ENCODE measurements at places on chromosomes 12 and 14. TPM values are rescaled to one million over a fixed set of nuclear protein-coding genes. Genes with fewer than 3 reads are reported as not detected.

The EID3 gene
- 3.4 TPM for total RNA-seq

The P2RX2 gene
- total RNA-seq, result not detected

The PRH2 gene
- total RNA-seq, result not detected

The PLEKHD1 gene
- total RNA-seq, result not detected

The KERA gene
- total RNA-seq, result not detected

The OVCH1 gene
- not detected for total RNA-seq

The FITM1 gene
- total RNA-seq, result 0.19 TPM

The ZDHHC22 gene
- total RNA-seq, result not detected

The OR6C75 gene
- not detected for total RNA-seq

The LUM gene
- total RNA-seq, result not detected

The UNC79 gene
- 0.02 TPM for total RNA-seq

The SLC5A8 gene
- not detected for total RNA-seq

The TMEM119 gene
- total RNA-seq, result not detected

The LMNTD1 gene
- total RNA-seq, result not detected

The TGFB3 gene
- total RNA-seq, result 3.6 TPM

The NFE2 gene
- not detected for total RNA-seq

The OR4K13 gene
- not detected for total RNA-seq

The OTX2 gene
- total RNA-seq, result not detected

The CRY1 gene
- 15.2 TPM for total RNA-seq

The EFS gene
- not detected for total RNA-seq

The PGF gene
- total RNA-seq, result 0.10 TPM

The BAZ1A gene
- 57.0 TPM for total RNA-seq

The GPD1 gene
- 0.47 TPM for total RNA-seq

The GAS2L3 gene
- total RNA-seq, result 4.7 TPM

The PZP gene
- not detected for total RNA-seq

The ADAM20 gene
- 0.43 TPM for total RNA-seq

The RNASE7 gene
- not detected for total RNA-seq

The MYRFL gene
- not detected for total RNA-seq

The TMPRSS12 gene
- not detected for total RNA-seq

The ASCL1 gene
- not detected for total RNA-seq

The SERPINA12 gene
- total RNA-seq, result not detected

The ERP29 gene
- 107 TPM for total RNA-seq

The SMCO2 gene
- total RNA-seq, result 0.19 TPM

The TCL1B gene
- not detected for total RNA-seq

The SMARCC2 gene
- total RNA-seq, result 75.8 TPM

The PLEK2 gene
- 2.2 TPM for total RNA-seq

The ATN1 gene
- 22.2 TPM for total RNA-seq

The GPR137C gene
- total RNA-seq, result 0.07 TPM

The TAS2R20 gene
- 0.54 TPM for total RNA-seq

The PTPRQ gene
- not detected for total RNA-seq

The TPPP2 gene
- not detected for total RNA-seq

The NOS1 gene
- total RNA-seq, result 0.02 TPM

The ORMDL2 gene
- 26.4 TPM for total RNA-seq

The ANKRD33 gene
- not detected for total RNA-seq

The ACSM4 gene
- not detected for total RNA-seq

The LGR5 gene
- not detected for total RNA-seq

The OXA1L gene
- total RNA-seq, result 152 TPM

The JPH4 gene
- not detected for total RNA-seq

The MTA1 gene
- 106 TPM for total RNA-seq

The DEGS2 gene
- 0.99 TPM for total RNA-seq

The SLC6A15 gene
- 0.30 TPM for total RNA-seq

The PRR4 gene
- not detected for total RNA-seq

The ITGB7 gene
- 32.3 TPM for total RNA-seq

The ART4 gene
- not detected for total RNA-seq

The LRRC10 gene
- total RNA-seq, result not detected

Data from activated naive CD4-positive, alpha-beta T cell treated with anti-CD3 and anti-CD28 coated beads for 36 hours (primary cell).